ENCODE measurements at places on chromosomes 1 and 21.

- no peak for DNase-seq
Observed at GRCh38 chr1:218351391-218352074, 6.4 kb downstream of the TGFB2 start.

DNA sequence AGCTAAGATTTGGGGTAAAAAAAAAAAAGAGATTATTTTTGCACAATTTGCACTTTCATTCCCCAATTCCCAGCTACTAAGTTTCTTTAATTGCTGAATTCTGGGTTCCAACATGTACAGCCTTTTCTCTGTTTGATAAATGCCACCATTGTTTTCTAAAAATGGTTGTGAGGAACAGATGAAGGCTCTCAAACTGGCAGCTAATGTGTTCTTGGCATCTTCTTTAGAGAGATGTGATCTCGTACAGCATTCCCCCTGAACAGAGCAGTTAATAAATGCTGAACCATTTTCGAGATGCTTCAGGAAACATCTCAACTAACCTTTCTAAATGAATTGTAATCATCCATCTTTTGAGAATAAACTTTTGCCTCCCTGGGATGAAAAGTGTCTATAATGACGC is 107.9 kb upstream of the DYNLT5 start:
- DNase-seq = no peak

GRCh38 chr1:54850069-54850730 is 36.8 kb downstream of the DHCR24 start:
- no peak for DNase-seq

DNA sequence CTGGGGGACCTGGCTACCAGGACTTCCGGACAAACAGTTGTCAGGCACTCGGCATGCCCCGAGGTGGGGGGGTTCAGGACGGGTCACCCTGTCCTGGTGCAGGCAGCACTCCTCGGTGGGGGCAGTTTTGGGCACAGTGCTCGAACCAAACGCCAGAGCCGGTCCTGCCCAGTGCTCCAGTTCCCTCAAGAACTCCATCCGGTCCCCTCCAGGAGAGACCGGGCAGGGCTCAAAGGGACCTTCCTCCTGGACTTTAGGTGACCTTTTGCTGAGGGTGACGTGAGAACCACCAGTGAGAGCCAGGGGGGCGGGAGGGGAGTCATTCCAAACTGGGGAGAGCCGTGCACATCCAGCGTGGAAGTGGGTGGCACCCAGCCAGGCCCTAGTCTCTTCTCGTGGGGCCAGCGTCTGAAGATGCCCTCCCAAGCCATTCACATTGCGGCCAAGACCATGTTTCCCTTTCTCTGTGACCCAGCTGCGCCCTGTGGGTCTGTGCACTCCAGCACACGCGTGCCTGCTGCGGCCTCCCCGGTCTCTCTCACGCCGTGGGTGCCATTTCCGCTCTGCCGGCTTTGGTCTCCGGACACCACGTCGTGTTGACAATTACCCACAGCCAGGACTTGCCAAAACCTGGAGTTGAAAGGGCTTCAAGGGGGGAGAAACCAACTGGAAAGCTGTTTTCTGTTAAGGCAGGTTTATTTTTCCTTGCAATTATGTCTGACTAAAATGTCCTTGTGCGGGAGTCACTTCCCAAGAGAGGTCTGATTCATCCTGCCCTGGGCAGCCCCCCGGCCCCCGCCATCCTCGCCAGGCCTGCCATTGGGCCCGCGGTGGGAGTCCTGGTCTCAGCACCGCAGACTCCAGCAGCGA is 178.8 kb upstream of the ARHGEF16 start:
- no peak for DNase-seq

- DNase-seq = no peak
Observed at GRCh38 chr1:203524152-203524551, 30.2 kb downstream of the OPTC start.

DNA sequence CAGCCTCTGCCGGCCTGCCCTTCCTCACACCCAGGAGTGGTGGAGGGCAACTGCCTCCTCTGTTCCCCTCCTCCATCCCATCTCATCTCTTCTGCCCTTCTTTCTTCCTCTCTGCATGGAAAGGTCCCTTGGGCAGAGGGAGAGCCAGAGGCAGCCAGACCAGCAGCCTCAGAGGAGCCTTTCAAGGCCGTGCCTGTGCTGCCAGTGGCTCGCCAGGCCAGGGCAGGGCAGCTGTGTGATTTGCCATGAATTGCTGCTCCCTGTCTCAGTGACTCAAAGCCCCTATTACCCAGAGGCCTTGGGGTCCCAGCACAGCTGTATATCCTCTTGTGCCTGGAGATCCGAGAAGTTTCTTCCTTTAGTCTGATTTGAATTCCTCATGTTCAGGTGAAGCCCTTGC is 21.9 kb downstream of the TMCC2 start:
- DNase-seq = no peak

DNA sequence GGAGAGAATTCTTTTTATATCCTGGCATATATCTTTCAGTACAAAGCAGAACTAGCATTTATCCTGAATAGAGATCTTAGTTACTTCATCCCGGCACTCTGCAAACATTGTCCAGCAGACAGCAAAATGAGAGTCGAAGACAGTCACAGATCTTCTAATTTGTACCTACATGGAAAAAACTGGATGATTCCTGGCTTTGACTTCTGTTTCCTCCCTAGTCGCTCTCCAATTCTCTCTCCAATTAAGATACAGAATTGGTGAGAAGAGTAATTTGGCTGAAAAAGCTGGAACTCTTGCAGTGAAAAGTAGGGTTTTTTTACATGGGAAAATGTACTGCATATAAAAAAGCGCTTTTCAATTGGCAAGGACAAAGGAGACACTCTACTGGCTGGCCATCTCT is 151.1 kb upstream of the C8B start:
- DNase-seq = no peak

- DNase-seq = no peak
Observed at GRCh38 chr1:161486806-161487741, 18.2 kb upstream of the FCGR2A start.

DNA sequence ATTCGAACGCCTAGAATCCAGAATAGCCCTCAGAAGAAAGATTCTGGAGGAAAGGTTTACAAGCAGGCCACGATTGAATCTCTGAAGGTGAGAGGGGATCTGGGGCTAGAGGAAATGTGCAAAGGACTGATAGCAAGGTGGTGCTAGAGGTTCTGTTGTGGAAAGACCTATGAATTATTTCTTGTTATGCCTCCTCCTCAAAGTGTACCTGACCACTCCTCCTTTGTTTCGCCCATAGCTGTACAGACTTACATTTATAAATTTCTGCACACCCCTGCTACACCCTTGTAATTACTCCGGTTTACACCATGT is 986 bp downstream of the TCEANC2 start:
- DNase-seq = no peak

DNA sequence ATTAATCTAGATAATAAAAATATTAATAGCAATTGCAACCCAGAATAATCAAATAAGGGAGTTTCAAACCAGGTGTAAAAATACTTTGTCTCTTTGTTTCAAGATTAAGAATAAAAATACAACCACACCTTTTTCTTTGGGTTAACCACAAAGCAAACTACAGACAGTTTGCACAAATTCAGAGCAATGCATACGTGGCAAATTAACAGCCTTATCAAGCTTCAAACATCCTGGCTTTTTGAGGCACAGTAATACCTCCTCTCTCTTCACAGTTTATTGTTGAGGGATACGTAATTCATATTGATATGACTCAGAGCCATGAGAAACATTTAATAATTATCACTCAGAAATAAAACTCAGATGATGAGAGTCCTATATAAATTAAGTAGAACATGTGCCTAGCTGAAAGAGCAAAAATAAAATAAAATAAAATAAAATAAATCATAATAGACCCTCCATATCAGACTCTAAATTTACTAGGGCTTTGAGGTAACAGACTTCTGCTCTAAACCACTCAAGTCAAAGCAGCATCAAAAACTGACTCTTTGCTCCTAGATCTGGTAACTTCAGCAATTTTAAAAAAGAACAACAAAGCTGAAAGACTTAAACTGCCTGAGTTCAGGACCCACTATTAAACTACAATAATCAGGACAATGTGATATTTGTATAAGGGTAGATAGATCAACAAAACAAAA is 11.4 kb downstream of the EDEM3 start:
- DNase-seq = no peak

- no peak for DNase-seq
Observed at GRCh38 chr1:1770102-1770501, 8.2 kb downstream of the NADK start.

GRCh38 chr1:96281491-96281890 is 440.1 kb upstream of the PTBP2 start:
- DNase-seq = no peak

DNA sequence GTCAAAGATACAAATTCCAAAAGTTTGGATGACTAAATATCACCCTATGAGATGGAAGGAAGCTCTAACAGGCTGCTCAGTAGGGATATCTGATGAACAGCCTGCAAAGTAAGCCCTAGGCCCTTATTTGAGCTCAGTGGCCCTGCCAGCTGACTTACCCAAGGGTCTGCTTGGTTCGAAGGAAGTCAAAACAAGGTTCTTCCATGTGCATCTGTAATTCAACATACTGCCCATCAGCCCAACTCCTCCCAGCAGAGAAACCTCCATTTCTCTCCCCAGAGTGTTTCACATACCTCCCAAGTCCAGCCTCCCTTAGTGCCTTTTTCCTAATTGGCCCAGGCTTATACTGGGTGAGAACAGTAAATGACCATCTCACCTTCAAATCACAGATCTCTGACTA is 86.6 kb downstream of the NRDC start:
- no peak for DNase-seq

DNA sequence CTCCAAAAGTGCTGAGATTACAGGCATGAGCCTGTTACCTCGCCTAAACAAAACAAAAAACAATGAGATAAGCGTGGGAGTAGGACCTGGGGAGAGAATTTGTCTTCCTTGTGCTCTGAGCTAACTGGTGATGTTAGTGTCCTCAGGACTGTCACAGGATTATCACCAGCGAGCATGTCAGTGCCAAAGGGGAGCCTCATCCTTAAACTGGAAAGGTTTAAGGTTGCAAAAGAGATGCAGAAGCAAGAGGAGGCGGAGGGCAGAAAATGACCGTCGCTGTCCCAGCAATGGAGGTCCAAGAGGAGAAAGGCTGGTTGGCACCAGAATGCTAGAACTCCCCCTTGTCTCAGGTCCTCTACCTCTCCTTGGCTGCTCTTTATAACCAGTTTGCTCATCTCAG is 3.9 kb downstream of the SYPL2 start:
- DNase-seq = no peak

- no peak for DNase-seq
Observed at GRCh38 chr1:147292631-147293251, 50.3 kb downstream of the CHD1L start.

DNA sequence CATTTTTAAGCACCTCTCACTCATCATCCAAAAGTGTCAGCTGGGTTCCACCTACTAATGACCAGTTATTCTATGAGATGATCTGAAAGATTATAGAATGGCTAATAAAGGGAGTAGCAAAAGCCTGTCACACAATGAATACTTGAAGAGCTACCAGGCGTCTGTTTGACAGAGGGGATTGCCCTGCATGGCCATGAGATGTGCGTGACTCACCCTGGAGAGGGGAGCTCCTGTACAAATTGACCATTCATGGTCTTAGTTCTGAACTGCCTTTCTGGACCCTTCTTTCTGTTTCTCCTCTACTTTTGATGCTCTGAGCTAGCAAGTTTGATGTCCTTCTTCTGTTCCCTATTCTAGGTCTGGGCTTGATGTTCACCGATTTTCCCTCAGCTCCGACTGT is 85.2 kb upstream of the ABCD3 start:
- no peak for DNase-seq

DNA sequence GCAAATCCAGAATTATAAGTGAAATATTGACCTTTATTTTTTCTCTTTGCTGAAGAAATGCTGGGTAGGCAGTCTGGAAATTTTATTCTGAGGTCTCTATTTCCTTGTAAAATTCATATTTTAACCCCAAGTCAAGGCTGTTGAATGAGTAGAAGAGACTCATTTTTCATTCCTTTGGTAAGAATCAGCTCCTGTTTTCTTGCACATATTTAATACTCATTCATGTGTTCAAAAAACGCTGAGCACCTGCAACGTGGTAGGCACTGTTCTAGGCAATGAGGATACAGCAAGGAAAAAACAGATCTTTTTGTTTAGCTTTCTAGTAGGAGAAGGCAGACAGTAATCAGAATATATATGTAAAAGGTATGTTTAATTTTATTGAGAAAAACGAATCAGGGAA is 1.5 kb downstream of the PRKAA2 start:
- no peak for DNase-seq

DNA sequence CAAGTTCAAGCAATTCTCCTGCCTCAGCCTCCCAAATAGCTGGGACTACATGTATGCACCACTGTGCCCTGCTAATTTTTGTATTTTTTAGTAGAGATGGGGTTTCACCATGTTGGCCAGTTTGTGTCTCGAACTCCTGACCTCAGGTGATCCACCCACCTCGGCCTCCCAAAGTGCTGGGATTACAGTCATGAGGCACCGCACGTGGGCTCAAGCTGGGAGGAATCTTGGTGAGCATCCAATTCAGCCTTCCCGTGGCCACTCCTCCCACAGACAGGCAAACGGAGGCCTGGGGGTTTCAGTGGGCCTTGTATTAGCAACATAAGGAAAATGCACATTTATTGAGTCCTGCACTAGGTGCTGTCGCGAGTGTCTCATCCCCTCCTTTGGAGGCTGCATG is 24.5 kb upstream of the VWA5B1 start:
- DNase-seq = no peak

GRCh38 chr1:43358121-43358745 is 548 bp upstream of the CDC20 start:
- no peak for DNase-seq
